ENCODE measurements at places on chromosomes 4 and X.

- DNase-seq = no peak
These were observed 7.5 kb downstream of the KLHL15 start for GRCh38 chrX:24019448-24019847.

DNA sequence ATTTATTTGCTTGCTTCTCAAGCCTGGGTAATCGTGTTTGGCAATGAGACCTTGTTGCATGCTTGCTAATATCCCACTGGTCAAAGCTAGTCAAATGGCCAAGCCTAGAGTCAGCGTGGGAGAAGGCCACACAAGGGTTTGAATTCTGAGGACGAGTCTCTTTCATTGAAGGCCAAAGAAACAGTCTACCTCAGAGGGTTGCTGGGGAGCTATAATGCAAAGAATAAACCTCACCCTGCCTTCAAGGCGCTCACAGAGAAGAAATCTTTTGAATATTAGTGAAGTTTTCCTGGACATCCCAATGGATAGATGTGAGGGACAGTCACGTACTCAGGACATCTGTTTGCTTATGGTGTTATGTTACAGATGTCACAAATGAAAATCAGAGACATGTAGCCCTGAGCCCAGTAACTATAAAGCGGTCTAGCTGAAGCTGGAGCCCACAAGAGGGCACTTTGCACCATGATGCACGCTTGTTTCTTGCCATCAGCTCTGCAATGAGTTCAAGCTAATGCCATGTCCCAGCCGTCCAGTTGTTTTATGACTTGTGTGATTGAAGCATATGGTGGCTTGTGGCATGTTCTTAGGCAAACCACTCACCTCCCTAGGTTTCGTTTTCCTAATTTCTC, 1.1 kb upstream of the TLR3 start:
- peak; percentile 41 for DNase-seq

GRCh38 chrX:94123062-94123461, 449.1 kb downstream of the FAM133A start:
- DNase-seq = no peak

- DNase-seq = no peak
These were observed 104.3 kb downstream of the APBB2 start for GRCh38 chr4:41110050-41110449.

- no peak for DNase-seq
These were observed 277.9 kb downstream of the CFAP299 start for GRCh38 chr4:80613470-80613869.

DNA sequence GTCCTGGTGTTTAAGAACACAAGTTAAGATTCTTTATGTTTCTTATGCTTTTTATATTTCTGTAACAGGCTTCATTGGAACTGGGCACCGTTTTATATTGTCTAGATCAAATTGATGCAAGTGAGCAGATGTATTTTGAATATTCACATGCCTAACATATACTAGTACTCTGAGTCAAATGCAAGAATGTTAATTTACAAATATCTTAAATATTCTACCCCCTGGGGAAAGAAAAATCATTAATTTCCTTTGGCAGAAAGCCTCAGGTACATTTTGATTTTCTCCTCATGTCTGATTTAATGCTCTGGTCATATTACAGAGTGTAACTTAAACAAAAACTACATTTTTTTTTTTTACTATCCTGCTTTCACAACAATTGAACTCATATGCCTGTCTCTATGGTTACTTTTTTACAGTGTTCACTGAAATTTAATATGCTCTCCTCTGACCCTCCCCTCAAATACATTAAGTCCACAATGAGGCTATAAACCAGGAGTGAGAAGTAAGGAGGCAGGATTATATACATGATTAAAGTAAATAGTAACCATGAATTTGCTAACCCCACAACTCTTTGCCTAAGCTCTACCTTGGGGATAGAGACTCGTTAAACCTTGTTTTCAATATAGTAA, 2.4 kb upstream of the NSUN7 start:
- peak; percentile 64 for DNase-seq

DNA sequence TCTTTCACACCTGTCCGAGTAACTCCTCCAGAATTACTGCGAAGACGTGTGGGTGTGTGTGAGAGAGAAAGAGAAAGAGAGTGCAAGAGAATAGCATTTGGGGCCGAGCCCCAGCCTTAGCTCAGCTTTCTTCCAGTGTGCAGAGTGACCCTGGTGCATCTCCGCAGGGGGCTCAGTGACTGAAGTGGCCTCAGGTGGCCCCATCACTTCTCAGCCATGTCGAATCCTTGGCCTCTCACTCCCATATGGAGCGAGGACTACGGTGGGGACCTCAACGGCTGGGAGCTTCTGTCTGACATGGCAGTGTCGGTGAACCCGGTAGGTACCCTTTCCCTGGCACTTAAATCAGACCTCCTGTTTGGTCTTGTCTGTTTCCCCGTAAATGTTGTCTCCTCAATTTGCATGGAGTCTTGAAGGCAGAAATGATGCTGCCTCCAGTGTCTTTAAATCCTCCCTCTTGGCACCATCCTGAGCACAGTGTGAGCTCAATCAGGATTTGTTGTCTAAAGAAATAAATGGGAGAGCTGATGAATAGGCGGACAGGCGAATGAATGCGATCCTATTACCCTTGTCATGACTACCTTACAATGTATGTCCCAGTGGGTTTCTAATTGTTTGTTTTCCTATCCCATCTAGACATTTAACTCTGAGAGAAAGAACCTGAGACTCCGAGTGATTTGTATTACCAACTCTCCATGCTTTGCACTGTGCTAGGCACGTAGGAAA, 305.9 kb downstream of the AFF2 start:
- DNase-seq = no peak

- no peak for DNase-seq
These were observed 68.6 kb downstream of the PRKG2 start for GRCh38 chr4:81146466-81146865.

GRCh38 chrX:44506678-44507077, 36.0 kb downstream of the FUNDC1 start:
- DNase-seq = no peak

- DNase-seq = no peak
These were observed 44.6 kb upstream of the MBNL3 start for GRCh38 chrX:132533409-132533808.

GRCh38 chr4:72505314-72505744, 63.7 kb downstream of the ADAMTS3 start:
- DNase-seq = peak; percentile 39

- peak; percentile 35 for DNase-seq
These were observed 5.9 kb upstream of the FAM184B start for GRCh38 chr4:17787315-17787714.

- DNase-seq = no peak
These were observed 1294.9 kb downstream of the ADGRL3 start for GRCh38 chr4:62495032-62495431.
